ENCODE measurements at places on chromosomes 11 and 22.

- DNase-seq, result no peak
Measured at GRCh38 chr11:69215216-69215615, 59.5 kb downstream of the SMIM38 start.

- no peak for DNase-seq
Measured at GRCh38 chr11:80204021-80204420, 763.2 kb upstream of the TENM4 start.

- DNase-seq, result no peak
Measured at GRCh38 chr11:11178671-11179638, 174.1 kb downstream of the CSNK2A3 start.

DNA sequence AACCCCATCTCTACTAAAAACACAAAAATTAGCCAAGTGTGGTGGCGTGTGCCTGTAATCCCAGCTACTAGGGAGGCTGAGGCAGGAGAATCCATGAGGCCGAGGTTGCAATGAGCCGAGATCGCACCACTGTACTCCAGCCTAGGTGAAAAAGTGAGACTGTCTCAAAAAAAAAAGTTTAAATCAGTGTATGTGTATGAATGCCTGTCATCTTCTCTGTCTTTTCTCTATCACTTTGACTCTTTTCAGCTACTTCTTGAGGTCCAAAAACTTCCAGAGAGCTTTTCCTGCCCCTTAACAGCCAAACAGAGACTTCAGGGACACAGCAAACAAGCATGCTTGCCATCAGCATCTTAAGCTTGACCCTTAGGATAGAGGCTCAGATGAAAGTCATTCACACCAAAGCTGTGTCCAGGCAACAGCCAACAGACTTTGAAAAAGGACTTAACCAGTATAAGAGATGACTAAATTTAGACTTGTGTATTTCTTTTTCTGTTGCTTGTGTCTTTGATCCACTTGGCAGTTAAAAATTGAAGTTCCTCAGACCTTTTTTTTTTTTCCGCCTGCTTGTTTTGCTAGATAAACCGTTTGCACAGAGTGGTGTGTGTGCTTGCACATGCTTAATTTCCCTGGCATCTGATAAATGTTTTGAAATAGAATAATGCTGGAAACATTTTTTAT, 151.9 kb downstream of the DBX1 start:
- DNase-seq, result no peak

- no peak for DNase-seq
Measured at GRCh38 chr22:29756341-29756740, 10.5 kb downstream of the ZMAT5 start.

- DNase-seq, result no peak
Measured at GRCh38 chr11:79353706-79354105, 87.1 kb downstream of the TENM4 start.

- no peak for DNase-seq
Measured at GRCh38 chr11:71491940-71492339, 35.1 kb upstream of the KRTAP5-7 start.

- DNase-seq, result no peak
Measured at GRCh38 chr11:3840004-3840869, 522 bp downstream of the RHOG start.

- DNase-seq, result no peak
Measured at GRCh38 chr22:46934746-46935491, 172.5 kb downstream of the TBC1D22A start.

- DNase-seq, result no peak
Measured at GRCh38 chr11:122895563-122895962, 13.0 kb downstream of the JHY start.

DNA sequence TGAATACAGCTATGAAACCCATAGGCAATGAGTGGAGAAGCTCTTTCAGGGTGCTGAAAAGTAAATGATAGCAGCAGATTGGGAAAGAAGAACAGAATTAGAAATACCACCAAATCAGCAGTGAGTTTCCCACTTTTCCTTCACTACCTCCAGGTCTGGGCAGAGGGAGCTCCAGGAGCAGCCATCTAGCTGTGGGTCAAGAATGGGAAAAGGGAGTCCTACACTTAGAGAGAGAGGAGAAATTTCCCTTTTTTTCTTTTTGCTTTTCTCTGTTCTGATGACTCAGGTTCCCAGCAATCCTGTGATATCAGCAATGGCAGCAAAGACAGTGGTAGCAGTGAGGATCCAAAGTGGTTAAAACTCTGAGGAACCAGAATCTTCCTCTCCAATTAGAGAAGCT, 263.9 kb downstream of the NXPE2 start:
- DNase-seq, result no peak

GRCh38 chr22:40491990-40492631, 121.7 kb downstream of the SGSM3 start:
- DNase-seq, result peak; percentile 45

DNA sequence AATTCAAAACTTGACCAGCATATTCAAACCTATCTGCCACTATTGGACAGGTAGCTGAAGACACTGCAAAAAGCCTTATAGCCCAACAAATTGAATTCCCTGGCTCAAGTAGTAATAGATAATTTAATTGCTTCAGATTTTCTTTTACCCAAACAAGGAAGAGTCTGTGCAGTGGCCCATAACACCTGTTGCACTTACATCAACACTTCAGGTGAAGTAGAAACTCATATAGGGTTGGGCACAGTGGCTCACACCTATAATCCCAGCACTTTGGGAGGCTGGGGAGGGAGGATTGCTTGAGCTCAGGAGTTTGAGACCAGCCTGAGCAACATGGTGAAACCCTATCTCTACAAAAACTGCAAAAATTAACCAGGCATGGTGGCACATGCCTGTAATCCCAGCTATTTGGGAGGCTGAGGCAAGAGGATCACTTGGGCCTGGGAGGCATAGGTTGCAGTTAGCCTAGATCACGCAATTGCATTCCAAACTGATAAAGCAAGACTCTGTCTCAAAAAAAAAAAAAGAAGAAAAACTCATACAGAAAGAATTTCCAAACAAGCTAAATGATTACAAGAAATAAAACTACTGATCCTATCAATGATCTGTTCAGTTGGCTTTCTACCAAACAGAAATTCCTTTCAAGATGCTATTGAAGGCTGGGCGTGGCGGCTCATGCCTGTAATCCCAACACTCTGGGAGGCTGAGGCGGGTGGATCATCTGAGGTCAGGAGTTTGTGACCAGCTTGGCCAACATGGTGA, 9.5 kb downstream of the FOLR3 start:
- no peak for DNase-seq

DNA sequence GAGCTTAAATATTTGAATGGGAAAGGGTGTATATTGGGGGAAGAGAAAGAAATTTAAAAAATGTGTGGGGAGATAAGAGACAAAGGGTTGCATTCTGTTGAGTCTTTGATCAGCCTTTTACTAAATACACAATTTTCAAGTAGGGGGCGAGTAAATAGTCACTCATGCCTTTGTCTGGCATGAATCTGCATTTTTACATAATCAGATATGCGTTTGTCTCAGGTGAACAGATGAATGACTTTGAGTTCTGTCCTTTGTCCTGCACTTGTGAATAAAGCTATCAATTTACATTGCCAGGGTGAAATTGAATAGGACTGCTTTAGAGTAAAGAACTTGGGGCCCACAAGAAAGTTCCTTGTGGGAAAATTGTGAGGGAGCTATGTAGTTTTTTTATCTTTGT, 523.6 kb upstream of the LUZP2 start:
- no peak for DNase-seq

DNA sequence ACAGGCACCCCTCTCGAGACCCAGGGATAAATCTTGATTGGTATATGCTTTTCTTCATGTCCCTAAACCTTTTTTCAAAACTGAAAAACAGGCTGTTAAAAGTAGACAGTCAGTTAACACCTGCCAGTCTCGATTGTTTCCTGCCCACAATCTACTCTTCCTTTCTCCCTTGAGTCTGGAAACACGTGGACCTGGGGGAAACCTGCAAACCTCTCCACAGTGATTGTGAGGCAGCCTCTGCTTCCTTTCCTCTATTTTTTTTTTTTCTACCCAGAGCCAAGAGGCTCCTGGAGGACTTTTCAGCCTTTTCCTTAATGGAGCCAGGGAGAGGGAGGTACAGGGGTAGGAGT, 69.4 kb upstream of the CLMP start:
- no peak for DNase-seq

DNA sequence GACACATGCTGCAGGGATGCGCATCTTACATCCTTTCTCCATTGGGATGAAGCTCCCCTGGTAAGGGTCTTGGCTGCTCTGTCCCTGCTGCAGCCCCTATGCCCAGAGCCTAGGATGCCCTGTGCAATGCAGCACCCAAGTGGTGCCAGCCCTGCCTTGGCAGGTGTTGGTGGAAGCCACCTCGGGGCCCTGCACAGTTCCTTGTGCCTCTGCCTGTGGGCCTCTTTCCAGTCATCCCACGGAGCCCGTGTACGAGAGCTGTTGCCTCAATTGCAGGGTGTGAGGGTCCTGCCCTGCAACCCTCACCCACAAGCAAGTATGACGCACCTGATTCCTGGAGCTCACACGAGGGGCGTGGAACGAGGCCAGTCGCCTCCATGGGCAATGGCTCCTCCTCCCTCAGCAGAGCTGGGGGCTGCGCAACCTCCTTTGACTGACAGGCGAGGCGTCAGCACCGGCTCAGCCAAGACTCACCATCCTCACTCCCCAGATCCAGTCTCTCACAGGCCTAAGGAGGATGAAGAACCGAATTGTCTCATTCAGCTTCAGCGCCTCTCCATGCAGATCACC, 719.6 kb downstream of the BRD1 start:
- DNase-seq, result no peak

- no peak for DNase-seq
Measured at GRCh38 chr11:69848201-69848600, 29.0 kb upstream of the FGF3 start.

- no peak for DNase-seq
Measured at GRCh38 chr11:124719534-124719933, 20.2 kb upstream of the NRGN start.

- no peak for DNase-seq
Measured at GRCh38 chr11:696955-697491, 1.4 kb downstream of the TMEM80 start.

- no peak for DNase-seq
Measured at GRCh38 chr22:23831261-23831660, 7.5 kb downstream of the DERL3 start.

DNA sequence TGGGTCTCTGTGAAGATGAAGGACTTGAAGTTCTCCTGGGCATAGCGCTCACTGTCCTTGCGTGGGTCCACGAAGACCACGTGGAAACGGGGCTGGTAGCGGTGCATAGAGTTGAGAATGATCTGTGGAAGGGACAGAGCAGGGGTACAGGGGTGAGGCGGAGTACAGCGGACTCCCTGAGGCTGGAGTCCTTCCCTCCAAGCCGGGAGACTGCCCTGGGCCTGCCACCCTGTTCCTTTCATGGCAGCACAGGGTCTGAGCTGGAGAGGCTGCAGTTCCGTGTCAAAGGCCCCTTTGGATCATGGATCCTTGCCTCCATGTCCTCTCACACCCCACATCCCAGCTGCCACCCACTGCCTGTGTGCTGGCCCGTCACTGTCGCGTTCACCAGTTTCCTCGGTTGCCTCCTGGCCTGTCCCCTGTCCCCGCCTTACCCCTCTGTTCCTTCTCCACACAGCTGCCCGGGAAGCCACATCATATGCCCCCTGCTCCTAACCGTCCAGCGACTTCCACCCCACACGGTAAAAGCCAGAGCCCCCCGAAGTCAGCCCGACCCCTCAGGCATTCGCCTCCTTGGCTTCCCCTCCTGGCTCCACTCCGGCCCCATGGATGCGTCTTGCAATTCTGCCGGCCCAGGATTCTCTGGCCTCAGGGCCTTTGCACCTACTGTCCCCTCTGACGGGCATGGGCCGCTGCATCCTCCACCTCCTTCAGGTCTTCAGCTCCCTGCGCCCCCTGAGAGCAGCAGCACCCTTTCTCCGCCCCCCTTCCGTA, 3.4 kb upstream of the NUDT8 start:
- DNase-seq, result no peak

- DNase-seq, result no peak
Measured at GRCh38 chr22:44192098-44192815, 11.5 kb downstream of the PARVG start.

- no peak for DNase-seq
Measured at GRCh38 chr11:74256378-74257133, 54.9 kb downstream of the P4HA3 start.

DNA sequence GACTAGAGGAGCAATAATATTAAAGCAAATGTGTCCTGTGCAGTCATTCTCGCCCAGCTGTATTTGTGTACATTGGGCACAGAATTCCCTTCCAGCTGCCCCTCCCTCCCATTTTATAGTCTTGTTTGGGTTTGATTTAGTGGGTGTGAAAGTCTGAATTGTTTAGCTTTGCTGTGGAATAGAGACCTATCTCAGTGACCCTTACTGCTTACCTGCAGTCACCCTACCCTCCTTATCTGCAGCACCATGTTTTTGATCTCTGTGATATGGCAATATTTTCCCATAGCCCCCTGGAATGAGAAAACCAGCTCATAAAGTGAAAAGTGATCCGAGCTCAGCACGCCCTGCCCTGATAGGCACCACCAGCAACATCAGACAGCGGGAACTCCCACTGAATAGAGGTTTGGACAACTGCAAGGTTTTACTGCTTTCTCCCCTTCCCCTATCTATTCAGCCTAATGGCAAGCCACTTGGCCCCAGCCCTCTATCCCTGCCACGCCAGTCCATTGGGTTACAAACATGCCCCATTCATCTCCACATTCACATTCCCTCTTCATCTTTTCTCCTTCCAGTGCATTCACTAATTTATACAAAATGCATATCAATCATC, 199.0 kb downstream of the ETS1 start:
- no peak for DNase-seq

DNA sequence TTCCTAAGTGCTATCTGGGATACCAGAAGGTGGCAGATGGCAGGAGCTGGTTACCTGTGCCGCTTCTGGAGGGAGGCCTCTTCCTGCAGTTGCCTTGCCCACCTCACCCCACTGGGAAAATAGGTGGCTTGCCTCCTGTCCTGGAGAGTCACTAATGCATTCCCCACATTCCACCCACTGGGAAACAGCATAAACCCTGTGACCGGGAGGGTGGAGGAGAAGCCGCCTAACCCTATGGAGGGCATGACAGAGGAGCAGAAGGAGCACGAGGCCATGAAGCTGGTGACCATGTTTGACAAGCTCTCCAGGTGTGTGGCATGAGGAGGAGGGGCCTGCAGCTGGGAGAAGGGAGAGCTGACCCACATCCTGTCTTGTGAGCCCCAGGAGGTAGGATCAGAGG, 5.6 kb downstream of the RIC8A start:
- no peak for DNase-seq

Data from GM18507 (cell line).